ENCODE measurements at places on chromosomes 3 and 15.

GRCh38 chr15:58087871-58088270 is 22.4 kb upstream of the ALDH1A2 start:
- no peak for DNase-seq

GRCh38 chr3:127574880-127575878 is 15.4 kb downstream of the TPRA1 start:
- DNase-seq = peak; percentile 90

GRCh38 chr3:69082805-69083204 is 1.9 kb upstream of the ARL6IP5 start:
- DNase-seq = no peak

- DNase-seq = no peak
Observed at GRCh38 chr15:90423801-90424319, 35.8 kb downstream of the IQGAP1 start.

DNA sequence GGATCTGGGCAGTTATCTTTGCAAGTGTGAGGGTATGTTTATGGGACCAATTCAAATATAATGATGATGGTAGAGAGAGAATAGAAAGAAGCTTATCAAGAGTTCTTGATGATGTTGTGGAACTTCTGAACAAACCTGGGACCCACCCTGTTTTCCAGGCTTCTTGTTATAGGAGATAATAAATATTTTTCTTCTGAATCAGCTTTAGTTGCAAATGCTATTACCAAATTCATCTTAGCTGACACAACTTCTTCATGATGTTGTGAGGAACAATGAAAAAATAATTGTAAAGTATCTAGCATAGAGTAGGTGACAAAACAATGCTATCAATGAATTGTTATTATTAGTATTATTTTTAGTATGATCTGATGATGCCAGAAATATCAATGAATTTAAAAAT is 43.5 kb upstream of the PTX3 start:
- DNase-seq = no peak

DNA sequence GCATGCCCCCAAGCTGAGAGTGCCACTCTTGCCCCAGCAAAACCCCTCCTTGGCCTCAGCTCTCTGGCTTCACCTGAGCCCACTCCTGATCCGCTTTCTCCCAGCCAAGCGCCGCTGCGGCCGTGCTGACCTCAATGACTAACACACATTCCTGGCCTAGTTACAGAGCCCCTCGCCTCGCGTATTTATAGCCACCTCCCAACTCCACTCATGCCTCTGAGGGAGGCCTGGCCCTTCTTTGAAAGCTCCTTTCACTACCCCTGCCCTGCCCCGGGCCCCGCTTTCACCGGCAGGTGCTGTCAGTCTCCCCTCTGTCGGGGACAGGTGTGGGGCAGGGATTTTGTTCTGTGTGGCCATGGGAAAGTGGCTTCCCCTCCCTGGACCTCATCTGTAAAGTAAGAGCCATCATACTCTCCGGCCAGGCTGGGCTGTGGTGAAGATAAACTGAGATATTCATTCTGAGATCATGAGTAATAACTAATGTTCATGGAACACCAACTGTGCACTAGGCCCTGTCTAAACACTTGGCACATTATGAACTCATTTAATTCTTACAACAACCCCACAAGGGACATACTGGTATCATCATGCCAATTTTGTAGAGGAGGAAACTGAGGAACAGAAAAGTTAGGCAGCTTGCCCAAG is 13.2 kb upstream of the ATP2B2 start:
- DNase-seq = no peak
